ENCODE measurements at places on chromosomes 1 and 21.
A peak's percentile ranks its signal among the peaks of the same experiment; 100 is the strongest.

GRCh38 chr1:189513091-189513490 lies 964.6 kb downstream of the BRINP3 start:
- DNase-seq, result no peak

DNA sequence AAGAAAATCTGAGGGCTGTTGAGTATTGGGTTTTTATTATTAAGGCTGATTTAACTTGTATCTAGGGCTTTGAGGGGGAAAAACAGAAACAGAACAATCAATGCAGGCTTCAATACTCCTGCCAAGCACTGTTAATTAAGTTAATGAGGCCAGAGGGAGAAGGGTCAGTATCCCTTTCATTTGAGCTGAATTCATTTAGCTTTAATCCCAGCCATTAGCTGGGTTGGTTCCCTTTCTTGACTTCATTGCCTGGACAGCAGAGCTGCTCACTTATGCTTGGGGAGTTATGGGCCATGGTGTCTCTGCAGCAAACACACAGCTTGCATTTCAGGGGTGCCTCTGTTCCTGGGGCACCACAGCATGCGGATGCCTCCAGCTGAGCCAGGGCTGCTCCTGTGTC lies 16.3 kb downstream of the TLR5 start:
- no peak for DNase-seq

GRCh38 chr1:11272544-11272831 lies 510 bp upstream of the UBIAD1 start:
- no peak for DNase-seq

DNA sequence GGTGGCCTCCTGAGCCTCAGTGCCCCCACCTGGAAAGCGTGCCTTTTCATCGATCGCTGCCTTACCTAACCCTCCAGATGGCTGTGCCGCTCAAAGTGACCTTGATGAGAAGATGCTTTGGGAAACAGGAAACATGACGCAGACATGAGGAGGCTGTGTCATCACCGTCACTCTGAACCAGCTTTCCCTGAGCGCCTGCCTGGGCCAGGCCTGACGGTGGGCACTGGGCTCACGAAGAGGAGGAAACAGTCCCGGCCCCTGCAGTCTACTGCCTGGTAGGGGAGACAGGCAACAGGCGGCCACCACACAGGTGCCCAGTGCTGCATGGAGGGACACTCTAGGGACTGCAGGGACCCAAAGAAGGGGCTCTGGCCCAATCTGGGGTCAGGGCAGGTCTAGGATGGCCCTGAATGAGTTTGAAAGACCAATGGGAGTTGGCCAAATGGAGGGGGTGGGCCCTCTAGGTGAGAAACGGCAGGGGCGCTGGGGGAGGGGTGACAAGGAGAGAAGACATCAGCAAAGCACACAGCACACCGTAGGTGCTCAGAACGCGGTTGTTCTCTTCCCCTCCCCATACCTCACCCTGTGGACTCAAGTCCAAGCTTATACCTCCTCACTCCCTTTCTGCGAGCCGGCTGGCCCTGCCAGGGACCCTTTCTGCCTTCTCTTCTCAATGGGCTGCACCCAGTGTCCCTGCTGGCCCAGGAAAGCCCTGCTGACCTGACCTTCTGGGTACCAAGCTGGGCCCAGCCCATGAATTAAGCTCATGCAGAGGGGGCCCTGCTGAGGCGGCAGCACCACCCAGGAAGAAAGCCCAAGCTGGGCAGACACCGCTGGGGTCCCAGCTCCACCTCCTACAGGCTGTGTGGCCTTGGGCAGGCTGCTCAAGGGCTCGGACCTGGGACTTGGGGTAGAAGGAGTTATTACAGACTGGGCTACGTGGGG lies 44.9 kb downstream of the GLIS1 start:
- peak; percentile 26 for DNase-seq

DNA sequence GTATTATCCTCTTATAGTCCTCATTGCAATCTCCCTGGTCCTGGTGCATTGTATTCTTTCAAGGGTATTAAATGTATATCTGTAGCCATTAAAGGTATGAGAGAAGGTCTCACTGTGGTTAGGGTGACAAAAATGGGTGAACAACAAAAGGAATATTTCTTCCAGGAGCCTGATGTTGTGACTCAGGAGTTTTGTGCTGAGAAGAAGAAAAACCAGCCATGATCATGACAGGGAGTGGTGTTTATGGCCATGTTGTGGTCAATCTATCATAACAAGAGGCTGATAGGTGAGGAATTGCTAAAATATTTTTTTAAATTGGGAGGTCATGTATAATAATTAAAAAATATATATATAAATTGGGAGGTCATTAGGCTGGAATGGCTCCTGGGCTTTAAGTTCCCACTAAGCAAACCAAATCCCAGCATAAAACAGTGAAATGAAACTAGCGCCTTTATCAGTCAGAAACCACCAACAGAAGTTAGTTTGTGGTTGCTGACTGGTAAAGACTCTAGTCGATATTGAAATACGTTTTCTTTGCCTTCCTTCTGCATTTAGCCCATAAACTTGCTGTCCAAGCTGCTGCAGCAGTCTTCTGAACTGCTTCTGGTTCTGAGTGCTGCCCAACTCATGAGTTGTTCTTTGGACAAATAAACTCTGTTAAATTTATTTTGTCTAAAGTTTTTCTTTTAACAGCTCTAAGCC lies 60.3 kb downstream of the TBX19 start:
- no peak for DNase-seq

DNA sequence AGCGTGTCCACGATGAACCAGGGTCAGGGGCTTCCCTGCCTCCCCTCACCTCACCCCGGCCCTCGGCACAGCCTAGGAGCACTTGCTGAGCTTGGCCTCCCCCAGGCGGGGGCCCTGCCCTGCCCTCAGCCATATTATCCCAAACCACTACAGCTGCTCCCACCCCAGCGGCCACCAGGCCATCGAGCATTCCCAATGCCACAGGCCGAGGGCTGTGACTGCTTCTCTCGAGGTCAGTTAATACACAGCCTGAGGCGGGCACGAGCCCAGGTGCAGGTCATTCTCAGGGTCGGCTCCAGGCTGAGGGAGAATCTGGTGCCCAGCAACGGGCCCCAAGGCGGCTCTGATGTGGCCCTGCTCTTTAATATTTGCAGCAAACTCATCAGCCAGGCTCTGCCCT lies 8.4 kb upstream of the GPR153 start:
- no peak for DNase-seq

GRCh38 chr1:54872036-54872331 lies 15.0 kb downstream of the DHCR24 start:
- no peak for DNase-seq

- DNase-seq, result no peak
These were observed 29.1 kb upstream of the SCCPDH start for GRCh38 chr1:246695136-246695535.

- DNase-seq, result no peak
These were observed 9.6 kb downstream of the FNDC7 start for GRCh38 chr1:108722292-108722691.

DNA sequence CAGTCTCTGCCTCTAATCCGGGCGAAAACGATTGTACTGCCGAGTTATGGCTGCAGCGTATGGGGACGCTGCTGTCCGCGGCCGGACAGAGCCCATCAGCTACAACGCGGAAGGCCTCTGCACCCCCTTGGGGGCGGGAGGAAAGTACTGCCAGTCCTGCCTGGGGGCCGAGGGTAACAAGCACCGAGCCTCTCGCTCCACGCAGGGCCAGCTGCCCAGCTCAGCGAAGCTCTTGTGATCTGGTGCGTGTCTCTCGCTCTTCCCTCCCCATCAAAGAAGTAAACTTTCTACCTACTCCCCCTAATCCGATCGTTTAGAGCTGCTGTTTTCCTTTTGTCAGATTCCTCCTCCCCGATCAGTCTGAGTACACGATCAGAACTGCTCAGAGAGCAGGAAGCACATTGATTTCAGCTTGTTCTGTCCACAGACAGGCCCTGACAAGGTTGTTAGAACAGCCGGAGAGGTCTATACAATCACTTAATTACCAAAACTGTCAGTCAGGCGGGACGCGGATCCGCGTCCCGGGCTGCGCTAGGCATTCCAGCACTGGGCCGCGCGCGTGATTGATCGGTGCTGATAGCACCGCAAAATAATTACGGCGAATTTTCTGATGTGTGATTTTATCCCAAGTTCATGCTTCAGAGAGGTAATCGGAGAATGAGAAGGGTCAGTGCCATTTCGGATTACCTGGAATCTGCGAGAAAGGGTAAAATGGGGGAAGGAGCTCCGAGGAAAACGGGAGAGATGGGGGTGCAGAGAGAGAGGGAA lies 8.7 kb upstream of the BARHL2 start:
- peak; percentile 84 for DNase-seq

DNA sequence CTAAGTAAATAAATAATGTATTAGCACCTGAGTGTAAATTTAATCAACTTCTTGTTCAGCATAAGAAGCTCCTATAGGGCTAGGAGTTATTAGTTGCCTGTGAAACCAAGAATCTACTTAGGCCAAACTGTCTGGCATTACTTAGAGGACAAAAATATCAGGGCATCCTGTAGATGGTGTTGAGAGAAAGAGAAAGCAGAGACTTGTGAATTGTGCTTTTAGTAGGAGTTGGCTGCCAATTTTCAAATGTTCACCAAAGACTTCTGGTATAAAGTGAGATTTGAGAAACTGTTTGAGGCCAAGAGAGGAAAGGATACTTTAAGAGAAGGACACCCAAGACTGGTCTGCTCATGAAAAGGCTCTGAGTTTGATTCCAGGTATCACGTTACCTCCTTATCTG lies 315.5 kb upstream of the DEPDC1 start:
- no peak for DNase-seq

- DNase-seq, result no peak
These were observed 272.3 kb upstream of the C1orf105 start for GRCh38 chr1:172148213-172148612.
